Stimulated activated CD4-positive, alpha-beta T cell treated with anti-CD3 and anti-CD28 coated beads, Interleukin-4, amount 100 ng/mL, for 48 hours (primary cell): ENCODE measurements at places on chromosomes 12 and 14.

DNA sequence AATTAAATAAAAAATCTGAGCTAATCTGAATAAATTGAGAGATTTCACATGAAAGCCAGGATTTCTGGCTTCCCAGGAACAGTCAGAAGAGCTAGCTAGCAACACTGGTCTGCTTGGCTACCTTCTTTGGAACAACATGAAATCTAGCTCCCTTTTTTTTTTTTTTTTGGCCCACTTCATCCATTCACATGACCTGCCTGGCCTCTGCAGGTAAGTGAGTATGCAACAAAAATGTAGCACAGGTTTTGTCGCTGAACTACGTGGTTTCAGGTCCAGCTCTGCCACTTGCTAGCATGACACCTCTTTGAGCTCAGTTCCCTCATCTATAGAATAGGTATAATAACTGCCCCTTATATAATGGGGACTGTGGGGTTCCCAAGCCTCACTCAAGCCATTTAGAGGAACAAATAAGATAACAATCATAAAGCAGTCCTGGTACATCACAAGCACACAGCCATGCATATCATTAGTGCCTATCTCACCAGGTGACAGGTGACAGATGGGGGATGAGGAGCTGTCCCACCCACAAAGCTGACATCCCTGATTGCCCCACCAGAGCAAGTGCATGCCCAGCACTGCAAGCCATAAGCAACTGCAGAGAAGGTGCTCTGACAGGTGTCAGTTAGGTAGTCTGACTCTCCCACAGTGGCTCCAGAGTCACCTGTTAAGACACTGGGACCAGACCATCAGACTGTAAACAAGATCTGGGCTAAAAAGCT lies 25.6 kb downstream of the PXN start:
- no peak for DNase-seq

DNA sequence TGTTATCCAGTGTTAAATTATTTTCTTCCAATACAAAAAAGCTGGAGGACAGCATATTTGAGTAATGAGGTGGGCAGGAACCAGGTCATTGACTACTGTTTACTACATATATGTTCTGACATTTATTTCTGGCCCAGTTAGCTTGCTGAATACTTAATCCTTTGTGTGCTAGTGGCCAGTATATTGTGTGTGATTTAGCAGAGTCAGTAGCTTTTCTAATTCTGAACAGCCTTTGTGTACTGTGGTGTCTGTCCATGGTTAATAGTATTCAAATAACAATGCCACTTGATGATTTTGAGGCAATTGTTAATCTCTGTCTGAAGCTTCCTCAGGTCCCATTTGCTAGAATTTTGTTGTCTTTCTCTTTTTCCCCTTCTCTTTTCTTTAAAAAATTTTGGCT lies 286.5 kb upstream of the E2F7 start:
- no peak for DNase-seq

DNA sequence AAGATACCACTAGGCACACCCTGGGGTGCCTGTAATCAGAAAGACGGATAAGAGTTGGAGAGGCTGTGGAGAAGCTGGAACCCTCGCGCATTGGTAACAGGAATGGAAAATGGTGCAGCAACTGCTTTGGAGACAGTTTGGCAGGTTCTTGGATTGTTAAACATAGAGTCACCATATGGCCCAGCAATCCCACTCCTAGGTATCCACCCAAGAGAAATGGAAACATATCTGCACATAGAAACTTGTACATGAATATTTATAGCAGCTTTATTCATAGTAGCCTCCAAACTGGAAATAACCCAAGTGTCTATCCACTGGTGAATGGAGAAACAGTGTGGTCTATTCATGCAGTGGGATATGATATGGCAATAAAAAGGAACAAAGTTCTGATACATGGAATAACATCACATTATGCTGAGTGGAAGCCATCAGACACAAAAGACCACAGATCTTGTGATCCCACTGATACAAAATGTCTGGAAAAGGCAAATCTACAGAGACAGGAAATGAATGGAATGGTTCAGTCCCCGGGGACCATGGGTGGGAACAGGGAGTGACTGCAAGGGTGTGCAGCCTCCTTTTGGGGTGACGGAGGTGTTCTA lies 45.4 kb downstream of the JAG2 start:
- no peak for DNase-seq

- no peak for DNase-seq
These were observed 546.5 kb upstream of the ATXN7L3B start for GRCh38 chr12:73991138-73991537.

DNA sequence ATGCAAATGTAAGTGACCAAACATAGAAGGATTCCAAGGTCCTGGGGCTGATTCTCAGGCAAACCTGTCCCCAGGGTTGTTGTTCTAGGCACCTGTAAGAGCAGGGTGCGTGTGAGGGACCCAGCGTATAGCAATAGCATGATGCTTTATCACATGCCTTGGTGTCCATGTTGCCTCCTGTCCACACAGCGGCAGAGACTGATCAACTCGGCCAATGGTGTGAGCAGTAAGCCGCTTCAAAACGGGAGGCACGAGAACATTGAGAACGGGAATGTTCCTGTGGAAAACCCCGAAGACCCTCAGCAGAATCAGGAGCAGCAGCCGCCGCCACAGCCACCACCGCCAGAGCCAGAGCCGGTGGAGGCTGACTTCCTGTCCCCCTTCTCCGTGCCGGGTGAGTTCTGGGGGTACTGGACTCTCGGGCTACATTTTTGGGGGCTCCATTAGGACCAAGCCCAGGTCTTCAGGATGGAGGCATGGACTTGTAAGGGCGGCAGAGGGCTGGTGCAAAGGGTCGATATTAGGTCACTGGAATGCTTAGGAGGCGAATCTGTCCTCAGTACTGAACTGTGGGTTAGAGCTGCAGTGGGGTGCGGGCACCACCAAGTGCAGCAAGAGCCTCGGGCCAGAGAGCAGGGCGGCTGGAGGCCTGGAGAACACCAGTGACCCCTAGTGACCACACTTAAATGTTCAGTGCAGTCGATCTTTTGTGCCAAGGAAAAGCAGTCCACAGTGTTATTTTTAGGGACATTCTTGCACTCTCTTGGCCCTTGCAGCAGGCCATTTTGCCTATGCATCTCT lies 57.2 kb upstream of the RIN3 start:
- no peak for DNase-seq

GRCh38 chr12:122749569-122750332 lies 2.9 kb upstream of the DENR start:
- no peak for DNase-seq

DNA sequence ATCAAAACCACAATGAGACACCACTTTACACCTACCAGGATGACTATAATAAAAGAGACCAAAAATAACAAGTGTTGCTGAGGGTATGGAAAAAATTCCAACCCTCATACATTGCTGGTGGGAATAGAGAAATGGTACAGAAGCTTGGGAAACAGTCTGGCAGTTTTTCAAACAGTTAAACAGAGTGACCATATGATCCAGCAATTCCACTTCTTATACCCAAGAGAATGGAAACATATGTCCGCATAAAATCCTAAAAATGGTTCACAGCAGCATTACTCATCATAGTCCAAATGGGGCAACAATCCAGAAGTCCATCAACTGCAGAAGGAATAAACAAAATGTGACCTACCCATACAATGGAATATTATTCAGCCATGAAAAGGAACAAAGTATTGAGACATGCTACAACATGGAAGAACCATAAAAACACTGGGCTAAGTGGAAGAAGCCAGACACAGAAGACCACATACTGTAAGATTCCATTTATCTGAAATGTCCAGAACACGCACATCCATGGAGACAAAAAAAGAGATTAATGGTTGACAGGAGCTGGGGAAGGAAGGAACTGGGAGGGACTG lies 44.5 kb downstream of the CHGA start:
- DNase-seq: no peak

DNA sequence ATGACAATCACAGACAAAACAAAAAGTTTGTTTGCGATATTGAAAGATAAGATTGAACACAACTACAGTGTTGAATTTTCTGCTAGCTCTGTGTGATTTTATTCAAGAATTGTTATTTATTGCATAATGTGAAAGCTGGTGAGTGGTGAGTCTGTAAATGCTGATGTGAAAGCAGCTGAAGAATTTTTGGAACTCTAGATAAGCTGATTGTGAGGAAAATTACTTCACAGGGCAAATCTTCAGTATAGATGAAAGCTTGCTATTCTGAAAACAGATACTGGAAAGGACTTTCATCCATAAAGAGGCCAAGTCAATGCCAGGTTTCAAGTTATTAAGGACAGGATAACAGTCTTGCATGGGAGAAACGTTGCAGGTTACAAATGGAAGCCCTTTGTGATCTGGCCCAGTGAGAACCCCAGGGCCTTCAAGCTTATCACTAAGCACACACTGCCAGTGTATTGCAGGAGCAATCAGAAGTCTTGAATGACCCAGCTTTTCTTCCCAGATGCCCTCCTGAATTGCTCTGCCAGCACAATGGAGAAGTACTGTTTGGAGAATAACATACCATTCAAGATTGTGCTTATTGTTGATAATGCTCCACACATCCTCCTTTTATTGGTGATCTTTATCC lies 153.7 kb downstream of the PCNX1 start:
- no peak for DNase-seq

- DNase-seq: peak; percentile 98
These were observed 79.4 kb upstream of the GPR68 start for GRCh38 chr14:91323671-91324605.

GRCh38 chr12:30145684-30146032 lies 361.9 kb upstream of the TMTC1 start:
- no peak for DNase-seq

GRCh38 chr14:74660167-74660566 lies 48.1 kb upstream of the LTBP2 start:
- no peak for DNase-seq

- DNase-seq: no peak
These were observed 126.9 kb upstream of the PRICKLE1 start for GRCh38 chr12:42716491-42716891.

GRCh38 chr12:46578190-46578982 lies 205.8 kb upstream of the SLC38A2 start:
- no peak for DNase-seq

DNA sequence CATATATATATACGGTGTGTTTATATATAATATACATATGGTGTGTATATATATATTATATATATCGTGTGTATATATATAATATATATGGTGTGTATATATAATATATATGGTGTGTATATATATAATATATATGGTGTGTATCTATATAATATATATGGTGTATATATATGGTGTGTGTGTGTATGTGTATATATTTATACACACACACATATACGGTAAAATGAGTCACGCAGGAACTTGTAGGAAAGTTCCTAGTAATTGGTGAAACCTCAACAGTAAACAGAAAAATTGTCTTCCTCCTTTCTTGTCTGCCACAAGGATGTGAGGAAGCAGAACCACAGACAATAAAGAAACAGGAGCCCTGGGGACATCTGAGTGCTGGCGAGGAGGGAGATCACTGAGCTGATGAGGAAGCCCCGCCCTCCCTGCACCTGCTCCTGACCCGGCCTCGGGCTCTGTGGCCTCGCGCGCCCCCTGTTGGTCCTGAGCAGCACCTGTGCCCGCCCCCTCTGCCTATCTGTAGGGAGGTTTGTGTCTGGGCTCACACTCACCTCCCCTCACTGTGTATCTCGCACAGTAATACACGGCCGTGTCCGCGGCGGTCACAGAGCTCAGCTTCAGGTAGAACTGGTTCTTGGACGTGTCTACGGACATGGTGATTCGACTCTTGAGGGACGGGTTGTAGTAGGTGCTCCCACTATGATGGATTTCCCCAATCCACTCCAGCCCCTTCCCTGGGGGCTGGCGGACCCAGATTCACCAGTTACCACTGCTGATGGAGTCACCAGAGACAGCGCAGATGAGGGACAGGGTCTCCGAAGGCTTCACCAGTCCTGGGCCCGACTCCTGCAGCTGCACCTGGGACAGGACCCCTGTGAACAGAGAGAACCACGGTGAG lies 1079.4 kb downstream of the TMEM121 start:
- peak; percentile 92 for DNase-seq

- DNase-seq: no peak
These were observed 22.9 kb downstream of the IRF2BPL start for GRCh38 chr14:77005559-77005958.

GRCh38 chr14:94677747-94678146 lies 65.6 kb downstream of the SERPINA3 start:
- no peak for DNase-seq

- DNase-seq: no peak
These were observed 1.6 kb upstream of the SLC6A13 start for GRCh38 chr12:264269-264668.

- DNase-seq: no peak
These were observed 11.0 kb downstream of the FOXG1 start for GRCh38 chr14:28777471-28778137.

DNA sequence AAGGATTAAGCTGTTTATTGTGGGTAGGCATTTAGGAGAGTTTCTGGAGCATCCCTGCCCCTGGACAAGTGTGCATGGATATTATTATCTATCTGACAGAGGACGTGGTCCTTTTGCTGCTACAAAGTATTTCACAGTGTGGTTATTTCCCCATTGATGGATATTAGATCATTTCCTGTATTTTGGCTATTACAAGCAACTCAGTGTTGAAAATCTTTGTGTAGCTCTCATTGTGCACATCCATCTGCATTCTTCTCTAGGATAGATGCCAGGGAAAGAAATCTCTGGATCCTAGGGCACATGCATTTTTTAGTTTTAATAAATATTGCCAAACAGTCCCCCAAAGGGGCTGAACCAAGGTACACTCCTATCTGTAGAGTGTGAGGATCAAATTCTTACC lies 154.3 kb upstream of the SRRM4 start:
- DNase-seq: no peak

DNA sequence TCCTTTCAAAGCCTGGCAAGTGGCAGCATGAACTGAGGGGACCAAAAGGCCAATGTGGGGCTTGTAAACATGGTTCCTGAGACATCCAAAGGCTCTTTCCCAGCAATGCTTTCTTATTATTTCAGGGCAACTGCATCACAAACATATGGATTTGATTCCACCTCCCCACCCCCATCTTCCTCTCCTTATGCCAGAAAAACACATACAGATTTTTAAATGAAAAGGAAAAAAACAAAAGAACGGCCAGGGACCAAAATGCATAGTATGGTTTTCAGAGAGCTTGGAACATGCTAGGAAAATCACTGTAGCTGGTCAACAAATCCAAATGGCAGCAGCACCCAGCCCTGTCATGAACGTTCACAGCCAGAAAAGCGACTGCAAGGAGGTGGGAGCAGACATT lies 167.6 kb downstream of the ANO2 start:
- no peak for DNase-seq

GRCh38 chr12:3009780-3010179 lies 50.6 kb downstream of the TEAD4 start:
- no peak for DNase-seq

DNA sequence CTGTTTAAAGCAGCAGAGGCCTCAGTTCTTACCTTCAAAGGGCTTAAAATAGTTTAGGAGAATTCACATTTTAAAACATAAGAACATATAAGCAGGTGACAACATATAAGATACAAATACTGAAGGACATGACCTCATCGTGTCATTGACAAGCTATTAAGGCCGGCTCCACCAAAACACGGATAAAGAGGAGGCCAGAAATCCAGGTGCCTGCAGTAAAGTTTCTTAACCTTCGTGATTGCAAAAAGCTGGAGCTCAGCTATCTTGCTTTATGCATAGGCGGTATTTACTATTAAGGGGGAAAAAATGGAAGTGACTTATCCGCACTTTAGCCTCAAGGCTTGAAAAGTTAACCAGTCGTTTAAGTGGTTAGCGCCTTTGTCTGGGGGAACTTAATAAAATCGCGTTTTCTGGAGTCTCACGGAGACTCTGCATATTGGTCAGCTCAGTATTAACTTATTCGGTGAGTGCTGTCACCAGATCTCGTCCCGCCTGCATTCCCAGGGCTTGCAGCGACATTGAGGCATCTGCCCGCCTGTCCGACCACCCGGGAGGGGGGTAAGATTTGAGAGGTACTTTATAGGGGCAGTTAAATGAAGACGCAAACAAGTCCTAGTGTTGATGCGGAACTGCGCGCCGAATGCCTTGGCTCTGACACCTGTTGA lies 1.1 kb upstream of the SP1 start:
- DNase-seq: no peak
